ENCODE measurements at places on chromosomes 5 and 9. TPM values are rescaled to one million over a fixed set of nuclear protein-coding genes. Genes with fewer than 3 reads are reported as not detected.
A peak's percentile ranks its signal among the peaks of the same experiment; 100 is the strongest.

ARL14EPL gene
- not detected for total RNA-seq

COL23A1 gene
- not detected for total RNA-seq

AHRR gene
- 17.8 TPM for total RNA-seq

OSMR gene
- total RNA-seq = 26.4 TPM

EGFLAM gene
- 0.08 TPM for total RNA-seq

SPINK5 gene
- total RNA-seq = not detected

IL12B gene
- total RNA-seq = not detected

ACOT12 gene
- not detected for total RNA-seq

C6 gene
- not detected for total RNA-seq

EXOSC2 gene
- 25.9 TPM for total RNA-seq

KIF4B gene
- total RNA-seq = not detected

MAST4 gene
- 2.3 TPM for total RNA-seq

SLC34A1 gene
- total RNA-seq = not detected

LRRC19 gene
- not detected for total RNA-seq

GRCh38 chr9:74554751-74555419, 57.8 kb downstream of the RORB start:
- H3K27ac ChIP-seq = no peak overlapping the region
- no peaks in the 10 kb centered on the region for H3K4me1 ChIP-seq
- DNase-seq = no peak
- H3K4me3 ChIP-seq = no peak overlapping the region
- H3K27me3 ChIP-seq = no peaks in the 10 kb centered on the region

DNA sequence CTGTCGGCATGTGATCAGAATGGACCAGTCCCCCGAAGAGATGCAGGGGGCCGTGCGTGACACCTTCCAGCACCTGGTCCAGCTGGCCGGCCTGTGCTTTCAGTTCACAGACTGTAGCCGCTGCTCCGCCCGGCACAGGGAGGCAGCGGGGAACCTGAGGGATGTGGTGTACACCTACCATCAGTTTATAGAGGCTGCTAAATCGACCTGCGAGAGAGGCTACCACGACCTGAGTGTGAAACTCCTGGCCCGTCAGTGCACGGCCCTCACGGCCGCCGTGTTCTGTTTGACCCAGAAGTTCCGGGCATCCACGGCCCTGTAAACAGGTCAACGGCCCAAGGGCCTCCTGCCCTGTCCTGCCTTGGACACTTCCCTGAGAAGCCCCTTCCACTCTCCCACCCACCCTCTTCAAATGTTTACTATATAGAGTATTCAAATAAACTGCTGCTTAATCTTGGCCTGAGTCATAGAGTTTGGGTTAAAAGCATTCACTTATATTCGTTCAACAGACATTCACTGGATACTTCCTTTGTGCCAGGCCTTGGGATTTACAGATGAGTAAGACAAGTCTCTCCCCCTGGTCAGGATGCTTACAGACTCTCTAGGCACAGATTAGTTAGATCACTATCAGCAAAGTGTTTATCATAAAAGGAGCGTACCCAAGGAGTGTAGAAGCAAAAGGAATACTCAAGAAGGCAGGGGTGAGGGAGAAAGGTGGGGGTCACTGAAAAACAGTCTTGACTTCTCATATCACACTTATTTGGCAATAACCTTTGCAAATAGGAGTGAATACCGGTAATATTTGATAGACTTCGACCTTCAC, 6.9 kb upstream of the TRMT10B start:
- H3K4me1 ChIP-seq = peaks cover 9% of the 10 kb centered on the region
- H3K36me3 ChIP-seq = no peaks in the 10 kb centered on the region
- no peak overlapping the region for H3K4me3 ChIP-seq
- no peak for DNase-seq

DNA sequence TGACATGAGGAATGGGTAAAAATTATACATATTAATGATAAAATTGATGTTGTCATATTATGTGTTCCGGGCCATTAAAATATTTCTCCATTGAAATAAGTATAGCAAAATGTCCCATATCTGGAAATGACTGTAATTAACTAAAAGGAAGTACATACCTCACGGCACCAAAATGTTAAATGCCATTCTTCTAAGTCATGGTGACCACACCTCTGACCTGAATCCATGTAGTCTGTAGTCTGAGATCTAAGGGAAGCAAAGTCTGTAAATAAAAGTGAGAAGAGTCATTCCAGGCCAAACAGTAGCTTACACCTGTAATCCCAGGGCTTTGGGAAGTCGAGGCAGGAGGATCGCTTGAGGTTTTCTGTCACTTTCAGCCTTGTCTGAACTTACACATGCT, 8.7 kb upstream of the GDA start:
- no peaks in the 10 kb centered on the region for H3K27me3 ChIP-seq
- no peaks in the 10 kb centered on the region for H3K4me1 ChIP-seq
- H3K4me3 ChIP-seq = no peak overlapping the region

DNA sequence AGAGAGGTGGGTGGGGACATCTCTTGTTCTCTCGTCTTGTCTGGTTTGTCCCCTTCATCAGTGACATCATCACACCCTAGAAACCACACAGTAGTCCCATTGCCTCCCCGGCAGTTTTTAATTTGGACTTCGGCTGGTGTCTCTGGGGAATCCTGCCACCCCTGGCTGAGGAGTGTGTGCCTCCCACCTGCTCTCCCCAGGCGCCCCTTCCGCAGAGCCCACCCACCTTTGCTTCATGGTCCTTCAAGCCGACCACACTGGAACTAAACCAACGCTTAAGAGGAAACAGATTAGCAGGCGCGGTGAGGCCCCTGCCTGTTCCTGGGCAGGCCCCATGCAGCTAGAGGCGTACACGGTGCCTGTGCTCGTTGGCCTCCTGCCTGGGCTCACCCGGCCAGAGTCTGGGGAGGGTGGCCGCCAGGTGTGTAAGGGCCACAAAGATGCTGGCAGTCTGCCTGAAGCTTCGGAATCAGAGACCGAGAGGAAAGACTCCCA, 107.6 kb upstream of the SPRY4 start:
- no peak overlapping the region for H3K4me3 ChIP-seq
- peaks cover 53% of the 10 kb centered on the region for H3K4me1 ChIP-seq
- H3K36me3 ChIP-seq = no peaks in the 10 kb centered on the region
- no peaks in the 10 kb centered on the region for H3K27me3 ChIP-seq
- DNase-seq = peak; percentile 58
- H3K27ac ChIP-seq = peak overlapping the region; percentile 96

DNA sequence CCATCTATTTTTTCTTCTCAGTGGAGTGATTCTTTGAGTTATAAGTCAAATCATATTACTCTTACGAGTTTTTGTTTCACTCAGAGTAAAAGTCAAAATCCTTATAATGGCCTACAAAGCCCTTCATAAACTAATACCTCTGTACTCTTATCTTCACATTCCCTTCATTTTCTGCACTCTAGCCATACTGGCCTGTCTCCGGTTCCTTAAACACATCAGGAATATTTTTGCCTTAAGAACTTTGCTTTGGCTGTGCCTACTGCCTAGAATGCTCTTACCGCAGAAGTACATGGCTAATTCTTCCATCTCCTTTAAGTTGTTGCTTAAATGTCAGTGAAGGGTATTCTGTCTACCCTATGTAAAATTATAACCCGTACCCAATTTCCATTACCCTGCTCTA, 132.9 kb upstream of the GRHPR start:
- no peaks in the 10 kb centered on the region for H3K36me3 ChIP-seq
- H3K4me3 ChIP-seq = no peak overlapping the region
- no peak overlapping the region for H3K27ac ChIP-seq

DNA sequence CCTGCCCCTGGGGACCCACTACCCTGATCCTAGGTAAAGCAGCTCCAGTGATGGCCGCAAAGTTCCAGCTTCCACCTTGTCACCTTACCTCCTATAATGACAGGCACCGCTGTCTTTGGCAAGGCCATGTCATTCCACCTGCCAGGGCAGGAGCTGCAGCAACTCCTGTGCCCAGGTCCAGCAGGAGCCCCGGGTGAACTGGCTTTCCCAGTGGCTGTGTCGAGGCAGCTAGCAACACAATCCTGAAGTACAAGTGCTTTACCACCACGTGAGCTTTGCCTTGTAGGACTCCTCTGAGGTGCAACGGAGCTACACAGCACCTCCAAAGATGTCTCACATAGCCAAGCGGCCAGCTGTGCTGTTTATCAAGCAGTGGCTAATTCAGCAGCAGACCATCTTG, 20.7 kb upstream of the MGAT1 start:
- no peak overlapping the region for H3K4me3 ChIP-seq
- no peak overlapping the region for H3K27ac ChIP-seq
- DNase-seq = no peak
- no peaks in the 10 kb centered on the region for H3K27me3 ChIP-seq

GRCh38 chr5:83026930-83027687, 50.1 kb downstream of the TMEM167A start:
- peak; percentile 53 for DNase-seq
- H3K36me3 ChIP-seq = no peaks in the 10 kb centered on the region
- no peaks in the 10 kb centered on the region for H3K27me3 ChIP-seq
- peaks cover 31% of the 10 kb centered on the region for H3K4me1 ChIP-seq

- peak overlapping the region; percentile 87 for H3K4me3 ChIP-seq
- peak; percentile 44 for DNase-seq
- H3K27ac ChIP-seq = peak overlapping the region; percentile 86
- H3K4me1 ChIP-seq = peaks cover 6% of the 10 kb centered on the region
- no peaks in the 10 kb centered on the region for H3K36me3 ChIP-seq
Measured at GRCh38 chr9:17135295-17136160, 688 bp downstream of the CNTLN start.

- DNase-seq = no peak
- no peaks in the 10 kb centered on the region for H3K4me1 ChIP-seq
- no peaks in the 10 kb centered on the region for H3K27me3 ChIP-seq
- no peaks in the 10 kb centered on the region for H3K36me3 ChIP-seq
Measured at GRCh38 chr5:45491368-45491767, 204.8 kb downstream of the HCN1 start.

GRCh38 chr9:100425758-100426157, 1.2 kb upstream of the MSANTD3 start:
- peaks cover 10% of the 10 kb centered on the region for H3K36me3 ChIP-seq

DNA sequence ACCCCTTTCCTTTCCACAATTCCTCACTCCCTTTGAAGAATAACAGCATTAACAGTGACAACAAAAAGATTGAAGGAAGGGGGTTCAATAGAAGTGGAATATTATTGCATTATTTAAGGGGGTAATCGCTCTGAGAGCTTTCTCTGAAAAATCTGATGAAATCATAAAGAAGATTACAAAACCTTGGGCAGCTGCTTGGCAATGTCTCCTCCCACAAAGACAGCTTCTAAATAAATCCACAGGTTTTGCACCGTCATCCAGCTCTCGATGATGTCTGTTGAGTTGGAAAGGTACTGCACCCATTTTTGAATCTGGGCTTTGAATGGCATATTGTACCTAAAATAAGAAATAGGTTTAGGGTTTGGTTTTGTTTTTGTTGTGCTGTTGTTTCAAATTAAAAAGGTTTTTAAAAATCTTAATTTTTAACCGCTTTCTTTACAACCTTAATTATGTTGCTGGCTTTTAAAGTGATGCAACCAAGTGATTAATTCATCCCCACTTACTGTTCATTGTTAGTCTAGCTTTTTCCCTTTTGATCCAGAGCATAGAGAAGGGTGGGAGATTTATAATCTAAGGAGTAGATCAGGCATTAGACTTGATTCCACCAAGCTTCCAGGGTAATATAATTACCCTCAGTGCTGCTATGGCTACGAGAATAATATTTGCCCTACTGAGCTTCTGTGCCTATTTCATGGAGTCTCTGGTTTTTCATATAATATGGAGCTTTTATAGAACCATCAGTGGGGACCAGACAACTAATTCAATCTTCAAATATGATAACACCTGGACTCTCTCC, 85.0 kb downstream of the DNAH5 start:
- no peak overlapping the region for H3K27ac ChIP-seq
- no peak for DNase-seq
- H3K4me3 ChIP-seq = no peak overlapping the region
- no peaks in the 10 kb centered on the region for H3K36me3 ChIP-seq

- peaks cover 28% of the 10 kb centered on the region for H3K27me3 ChIP-seq
- H3K4me1 ChIP-seq = no peaks in the 10 kb centered on the region
- DNase-seq = no peak
- no peak overlapping the region for H3K27ac ChIP-seq
Measured at GRCh38 chr9:132993511-132993939, 15.0 kb downstream of the GFI1B start.

DNA sequence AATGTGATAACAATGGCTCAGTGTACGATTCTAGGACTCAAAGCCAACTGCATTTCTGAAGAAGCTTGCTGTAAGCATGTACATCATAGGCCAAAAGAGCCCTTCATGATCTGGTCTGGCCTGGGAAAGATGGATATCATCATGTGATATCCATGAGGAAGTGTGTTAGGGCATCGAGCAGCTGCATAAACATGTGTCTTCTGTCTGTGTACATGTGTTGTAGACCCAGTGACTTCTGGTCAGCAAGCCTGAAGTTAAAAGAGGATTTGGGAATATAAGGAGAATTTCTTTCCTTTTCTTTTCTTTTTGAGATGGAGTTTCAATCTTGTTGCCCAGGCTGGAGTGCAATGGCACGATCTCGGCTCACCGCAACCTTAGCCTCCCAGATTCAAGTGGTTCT, 15.5 kb upstream of the NAA35 start:
- DNase-seq = no peak
- H3K36me3 ChIP-seq = no peaks in the 10 kb centered on the region
- H3K27me3 ChIP-seq = peaks cover 4% of the 10 kb centered on the region

DNA sequence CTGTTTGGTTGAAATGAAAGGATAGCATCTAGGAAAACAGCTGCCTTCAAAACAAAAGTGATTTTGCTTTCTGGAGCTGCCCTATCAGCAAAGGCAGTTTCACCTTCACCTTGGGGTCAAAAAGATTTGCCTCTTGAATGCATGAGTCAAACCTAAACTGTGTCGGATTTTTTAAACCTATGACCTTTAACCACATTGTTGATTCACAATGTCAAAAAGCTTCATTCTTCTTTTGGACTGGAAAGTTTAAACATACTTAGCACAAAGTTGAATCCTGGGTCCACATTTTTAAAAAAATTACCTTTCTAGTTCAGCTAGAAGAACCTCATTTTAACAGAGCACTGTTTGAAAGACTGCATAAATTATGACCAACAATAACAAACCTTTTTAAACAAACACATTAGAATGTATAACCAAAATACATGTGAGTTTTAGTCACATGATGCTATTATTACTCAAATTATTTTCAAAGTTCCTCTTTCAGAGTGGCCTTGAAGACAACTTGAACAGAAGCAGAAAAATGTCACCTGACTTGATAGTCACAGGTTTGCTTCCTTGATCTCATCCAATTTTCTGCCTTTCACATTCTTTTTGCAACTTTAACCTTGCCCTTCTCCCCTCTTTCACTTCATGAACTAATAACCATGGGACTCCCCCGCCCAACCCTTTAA, 109.7 kb upstream of the LHFPL2 start:
- no peak for DNase-seq
- no peak overlapping the region for H3K27ac ChIP-seq
- peaks cover 28% of the 10 kb centered on the region for H3K4me1 ChIP-seq
- no peak overlapping the region for H3K4me3 ChIP-seq
- no peaks in the 10 kb centered on the region for H3K36me3 ChIP-seq

DNA sequence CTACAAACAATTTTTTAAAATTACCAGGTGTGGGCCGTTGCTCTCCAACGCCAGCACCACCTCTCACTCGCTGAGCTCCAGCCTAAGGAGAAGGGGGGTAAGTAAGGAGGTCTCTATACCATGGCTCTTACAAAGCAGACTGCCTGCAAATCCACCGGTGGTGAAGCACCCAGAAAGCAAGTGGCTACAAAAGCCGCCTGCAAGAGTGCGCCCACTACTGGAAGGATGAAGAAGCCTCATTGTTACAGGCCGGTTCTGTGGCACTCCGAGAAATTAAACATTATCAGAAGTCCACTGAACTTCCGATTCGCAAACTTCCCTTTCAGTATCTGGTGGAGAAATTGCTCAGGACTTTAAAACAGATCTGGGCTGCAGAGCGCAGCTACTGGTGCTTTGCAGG, 46.0 kb downstream of the CDO1 start:
- no peaks in the 10 kb centered on the region for H3K4me1 ChIP-seq
- H3K4me3 ChIP-seq = no peak overlapping the region
- DNase-seq = no peak
- no peaks in the 10 kb centered on the region for H3K36me3 ChIP-seq
- no peak overlapping the region for H3K27ac ChIP-seq
